ENCODE measurements at places on chromosomes 6 and 20.

DNA sequence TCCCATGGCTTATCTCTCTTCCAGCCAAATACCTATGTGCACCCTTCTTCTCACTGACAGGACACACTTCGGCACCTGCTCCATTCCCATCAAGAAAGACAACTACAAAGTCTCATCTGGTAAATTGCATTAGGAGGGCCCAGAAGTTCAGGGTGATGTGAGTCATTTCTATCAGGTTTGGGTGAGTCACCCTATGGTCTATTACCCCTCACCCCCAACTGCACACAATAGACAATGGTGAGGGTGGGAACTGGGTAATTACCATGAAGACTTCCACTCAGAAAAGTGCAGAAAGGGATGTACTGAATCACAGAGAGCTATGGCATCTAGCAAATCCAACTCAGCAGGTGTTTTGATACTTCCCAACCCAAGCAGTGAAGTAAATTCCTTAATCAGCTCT, 54.8 kb downstream of the OPN5 start:
- no peak for DNase-seq

GRCh38 chr6:5569491-5569890, 308.2 kb downstream of the FARS2 start:
- DNase-seq: no peak

GRCh38 chr6:29709188-29709587, 14.0 kb upstream of the HLA-F start:
- DNase-seq: no peak

DNA sequence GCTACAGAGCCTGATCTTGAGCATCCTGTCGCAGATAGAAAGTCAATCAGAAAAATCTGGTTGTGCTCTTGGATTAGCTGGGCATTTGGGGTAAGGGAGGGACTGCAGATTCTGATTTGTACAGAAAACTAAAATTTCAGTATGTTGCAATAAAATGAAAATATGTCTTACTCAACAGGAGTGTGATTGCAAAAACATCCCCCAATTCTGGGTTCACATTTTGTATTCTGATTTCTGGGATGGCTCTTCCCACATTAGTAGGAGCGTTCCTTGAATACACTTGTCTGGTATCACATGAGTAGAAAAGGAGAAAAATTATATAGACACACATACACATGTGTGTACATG, 40.5 kb downstream of the PANK2 start:
- no peak for DNase-seq

DNA sequence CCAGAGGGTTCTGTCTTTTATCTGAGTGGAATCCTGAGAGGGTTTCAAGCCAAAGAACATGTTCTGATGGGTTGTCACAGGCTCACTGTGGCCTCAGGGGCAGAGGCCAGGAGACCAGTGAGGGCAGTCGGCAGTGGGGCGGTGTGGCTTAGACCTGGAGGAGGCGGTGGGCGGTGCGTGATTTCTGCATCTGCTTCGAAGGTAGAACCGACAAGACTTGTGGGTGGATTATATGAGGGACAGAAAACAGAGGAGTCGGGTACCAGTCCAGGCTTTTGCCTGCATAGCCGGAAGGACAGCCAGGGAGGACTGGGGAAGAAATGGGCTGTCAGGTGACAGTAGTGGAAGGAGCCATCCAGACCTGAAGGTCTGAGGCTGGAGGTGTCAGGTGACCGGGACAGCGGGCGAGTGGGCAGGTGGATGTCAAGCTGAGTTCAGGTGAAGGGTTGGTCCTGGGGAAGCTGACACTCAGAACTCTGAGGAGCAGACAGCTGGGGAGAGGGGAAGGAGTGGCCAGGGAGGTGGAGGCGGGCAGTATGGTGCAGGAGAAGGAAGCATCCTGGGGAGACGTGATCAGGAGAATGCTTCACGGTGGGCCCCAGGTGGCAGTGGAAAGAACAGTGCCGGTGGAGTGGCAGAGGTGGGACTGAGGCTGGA, 3.1 kb downstream of the CTSZ start:
- no peak for DNase-seq

DNA sequence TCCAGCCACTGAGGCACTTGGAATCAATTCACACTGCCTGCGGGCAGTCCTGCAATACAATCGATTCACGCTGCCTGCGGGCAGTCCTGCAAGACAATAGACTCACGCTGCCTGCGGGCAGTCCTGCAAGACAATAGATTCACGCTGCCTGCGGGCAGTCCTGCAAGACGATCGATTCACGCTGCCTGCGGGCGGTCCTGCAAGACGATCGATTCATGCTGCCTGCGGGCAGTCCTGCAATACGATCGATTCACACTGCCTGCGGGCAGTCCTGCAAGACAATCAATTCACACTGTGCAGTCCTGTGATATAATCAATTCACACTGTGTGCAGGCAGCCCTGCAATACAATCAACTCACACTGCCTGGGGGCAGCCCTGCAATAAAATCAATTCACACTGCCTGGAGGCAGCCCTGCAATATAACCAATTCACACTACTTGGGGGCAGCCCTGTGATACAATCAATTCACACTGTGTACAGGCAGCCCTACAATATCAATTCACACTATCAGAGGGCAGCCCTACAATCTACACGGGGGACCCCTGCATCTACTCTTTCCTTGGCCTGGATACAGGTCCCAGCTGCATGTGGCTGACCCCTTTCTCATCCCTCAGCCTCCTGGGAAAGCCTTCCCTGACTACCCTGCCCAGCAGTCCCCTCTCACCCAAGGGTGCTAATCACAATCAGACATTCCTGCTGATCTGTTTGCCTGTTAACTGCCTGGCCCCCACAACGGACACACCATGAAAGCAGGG, 10.4 kb downstream of the TAF4 start:
- DNase-seq: no peak

DNA sequence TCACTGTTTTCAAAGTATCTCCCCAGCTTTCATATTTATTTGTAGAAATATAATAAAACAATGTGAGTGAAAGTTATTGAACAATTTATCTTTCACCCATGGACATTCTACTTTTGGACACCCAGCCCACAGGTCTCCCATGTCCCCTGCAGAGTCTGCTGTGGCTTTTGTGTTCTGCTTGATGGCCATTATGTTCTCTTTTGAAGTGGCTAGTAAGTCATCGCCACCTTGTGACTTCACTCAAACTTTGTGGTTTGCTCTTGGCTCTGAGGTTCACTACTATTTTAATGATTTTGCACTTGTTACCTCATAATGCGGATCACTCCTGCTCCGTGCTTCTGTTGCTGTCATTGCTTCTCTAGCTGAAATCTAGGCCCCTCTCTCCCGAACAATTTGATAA, 10.2 kb upstream of the DEFB113 start:
- DNase-seq: no peak

DNA sequence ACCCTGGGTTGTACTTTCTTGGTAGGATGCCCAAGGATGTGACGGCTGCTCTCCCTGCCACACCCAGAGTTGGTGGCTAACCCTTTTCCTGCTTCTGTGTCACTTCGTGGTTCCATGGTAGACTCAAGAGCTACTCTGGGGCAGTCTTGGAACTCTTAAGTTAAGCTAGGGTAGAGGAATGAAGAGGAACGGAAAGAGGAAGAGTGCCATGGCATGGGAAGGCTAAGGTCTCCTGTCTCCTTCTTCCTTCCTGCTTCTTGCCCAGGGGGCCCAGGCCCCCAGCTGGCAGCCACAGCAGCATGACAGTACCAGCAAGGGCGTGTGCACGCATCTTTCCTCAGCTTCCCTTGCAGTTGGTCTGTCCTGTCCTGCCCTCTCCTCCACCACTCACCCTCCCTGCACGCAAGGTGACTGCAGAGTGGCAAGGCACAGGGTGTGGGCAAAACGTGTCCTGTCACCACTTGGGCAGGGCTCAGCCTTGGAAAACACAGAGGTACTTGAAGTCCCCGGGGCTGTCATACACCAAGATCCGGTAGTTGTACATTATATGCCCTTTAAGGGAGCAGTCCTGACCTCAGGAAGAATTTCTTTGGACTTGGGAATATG, 39.8 kb upstream of the TGM3 start:
- no peak for DNase-seq

DNA sequence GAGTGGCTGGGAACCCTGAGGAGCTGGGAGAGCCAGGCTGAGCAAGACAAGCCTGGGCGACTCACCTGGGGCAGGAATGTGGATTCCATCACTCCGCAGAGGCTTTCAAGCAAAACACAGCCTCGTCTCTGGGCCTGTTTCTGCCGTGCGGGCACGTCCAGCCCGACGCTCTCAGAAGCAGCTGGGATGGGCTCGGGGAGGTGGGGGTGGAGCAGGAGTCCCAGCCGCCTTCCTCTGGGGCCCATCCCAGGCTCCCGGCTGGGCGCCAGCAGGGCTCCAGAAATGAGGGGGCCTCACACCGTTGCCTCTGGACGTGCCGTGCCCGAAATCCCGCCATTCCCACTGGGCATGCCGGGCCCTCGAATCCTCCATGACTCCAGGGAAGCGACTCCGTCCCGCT, 8.7 kb upstream of the RPS21 start:
- DNase-seq: no peak

DNA sequence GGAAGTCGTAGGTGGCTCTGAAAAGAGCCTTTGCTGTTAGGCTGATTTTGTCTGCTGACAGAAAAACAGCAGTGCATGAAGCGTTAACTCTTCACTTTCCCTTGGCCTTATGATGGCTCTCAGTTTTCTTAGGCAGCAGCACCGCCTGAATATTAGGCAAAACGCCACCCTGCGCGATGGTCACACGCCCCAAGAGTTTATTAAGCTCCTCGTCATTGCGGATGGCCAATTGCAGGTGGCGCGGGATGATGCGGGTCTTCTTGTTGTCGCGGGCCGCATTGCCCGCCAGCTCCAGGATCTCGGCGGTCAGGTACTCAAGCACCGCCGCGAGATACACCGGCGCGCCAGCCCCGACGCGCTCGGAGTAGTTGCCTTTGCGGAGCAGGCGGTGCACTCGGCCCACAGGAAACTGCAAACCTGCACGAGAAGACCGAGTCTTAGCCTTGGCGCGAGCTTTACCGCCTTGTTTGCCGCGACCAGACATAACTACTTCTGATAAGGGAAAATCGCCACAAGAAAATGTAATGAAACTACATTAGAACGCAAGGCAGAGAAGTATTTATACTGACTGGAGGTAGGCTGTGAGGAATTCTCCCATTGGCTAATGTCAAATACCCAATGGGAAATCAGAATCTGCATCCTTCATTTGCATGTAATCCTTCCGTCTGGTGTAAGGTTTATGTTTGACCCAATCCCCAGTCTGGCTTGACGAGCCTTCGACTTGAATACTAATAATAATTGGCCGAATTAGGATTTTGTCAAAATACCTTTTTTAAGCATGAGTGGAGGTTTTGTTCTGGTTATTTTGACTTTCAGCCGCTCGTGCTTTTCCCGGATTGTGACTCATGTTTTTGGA, 53.9 kb upstream of the HFE start:
- DNase-seq: peak; percentile 82

GRCh38 chr6:10564975-10565673, 44.0 kb downstream of the GCNT2 start:
- DNase-seq: no peak

GRCh38 chr20:48098866-48099265, 313.6 kb upstream of the SULF2 start:
- DNase-seq: no peak

DNA sequence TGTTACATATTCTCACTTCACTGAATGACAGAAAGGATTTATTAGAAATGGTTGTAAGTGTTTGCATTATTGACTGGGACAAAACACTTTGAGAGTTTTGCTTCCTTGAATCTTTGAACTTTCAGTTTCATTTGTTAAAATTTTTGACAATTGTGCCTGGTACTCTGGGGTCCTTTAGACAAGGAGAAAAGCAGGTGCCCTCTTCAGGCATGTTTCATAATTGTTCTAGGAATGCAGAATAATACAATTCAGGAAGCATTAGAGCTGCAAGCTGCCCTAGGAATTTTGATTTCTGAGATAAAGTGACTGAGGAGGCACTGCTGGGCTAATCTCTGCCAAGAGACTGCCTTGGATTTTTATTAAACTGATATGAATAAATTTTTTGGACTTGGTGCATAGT, 49.7 kb downstream of the TOP1 start:
- DNase-seq: no peak

DNA sequence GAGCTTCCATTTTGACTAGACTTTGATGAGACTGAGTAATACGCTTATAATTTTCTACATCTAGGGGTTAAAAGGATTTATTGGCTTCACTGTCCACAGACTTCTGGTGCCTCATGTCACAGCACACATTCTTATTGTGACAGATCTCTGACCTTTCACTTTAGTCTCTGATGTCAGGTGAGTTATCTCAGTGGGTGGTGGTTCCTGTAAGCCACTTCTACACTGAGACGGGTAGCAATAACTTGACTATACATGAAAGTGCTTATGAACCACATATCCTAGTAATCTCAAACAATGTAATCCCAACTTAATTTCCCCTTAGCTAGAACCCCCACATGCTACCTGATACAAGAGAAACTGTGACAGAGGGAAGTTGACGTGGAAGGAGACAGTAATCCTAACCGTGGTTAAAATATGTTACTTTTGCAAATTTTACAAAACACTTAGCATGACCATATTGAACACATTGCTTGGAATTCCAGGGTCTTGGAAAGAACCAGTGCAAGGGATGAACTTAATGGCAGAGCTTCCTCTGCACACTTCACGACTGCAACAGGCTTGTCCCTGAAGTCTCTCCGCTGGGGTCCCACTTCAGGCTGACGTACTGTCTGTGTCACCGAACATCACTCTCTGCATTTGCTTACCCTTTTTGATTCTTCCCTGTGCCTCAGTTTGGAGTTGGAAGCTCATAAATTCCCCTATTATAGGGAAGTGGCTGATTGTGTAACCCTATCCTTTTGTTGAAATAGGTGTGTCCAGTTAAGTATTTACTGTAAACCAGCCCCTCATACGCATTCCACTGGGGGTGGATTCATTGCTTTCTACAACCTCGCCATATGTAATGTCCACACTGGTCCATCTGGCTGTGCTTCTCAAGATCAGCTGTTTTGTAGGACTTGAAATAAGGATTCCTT, 6.4 kb upstream of the TRIM40 start:
- DNase-seq: no peak

GRCh38 chr6:336159-337114, 44.1 kb downstream of the DUSP22 start:
- DNase-seq: no peak

DNA sequence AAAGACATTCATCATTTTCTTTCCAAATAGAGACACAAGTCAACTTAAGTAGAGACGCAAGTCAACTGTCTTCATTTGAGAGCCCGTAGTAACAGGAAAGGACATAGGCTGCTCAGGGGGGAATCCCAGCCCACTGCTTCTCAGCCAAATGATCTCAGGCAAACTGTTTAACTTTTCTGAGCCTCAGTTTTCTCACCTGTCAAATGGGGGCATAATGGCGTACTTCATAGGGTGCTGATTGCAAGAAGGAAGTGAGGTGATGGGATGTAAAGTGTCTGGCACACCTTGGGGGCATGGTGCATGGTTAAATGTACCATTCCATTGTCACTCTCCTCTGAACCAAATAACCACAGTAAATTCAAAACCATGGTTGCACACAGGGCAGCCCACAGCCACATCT, 96.5 kb downstream of the EYA2 start:
- DNase-seq: no peak

GRCh38 chr6:109204511-109204910, 109.2 kb downstream of the CEP57L1 start:
- DNase-seq: no peak

GRCh38 chr20:54681869-54682268, 206.5 kb downstream of the DOK5 start:
- DNase-seq: no peak

GRCh38 chr6:29509711-29510110, 22.0 kb upstream of the MAS1L start:
- no peak for DNase-seq

GRCh38 chr6:45084257-45084656, 243.9 kb upstream of the RUNX2 start:
- no peak for DNase-seq

Measured in LNCaP clone FGC (cell line).